ENCODE measurements at places on chromosomes 1 and 21.

DNA sequence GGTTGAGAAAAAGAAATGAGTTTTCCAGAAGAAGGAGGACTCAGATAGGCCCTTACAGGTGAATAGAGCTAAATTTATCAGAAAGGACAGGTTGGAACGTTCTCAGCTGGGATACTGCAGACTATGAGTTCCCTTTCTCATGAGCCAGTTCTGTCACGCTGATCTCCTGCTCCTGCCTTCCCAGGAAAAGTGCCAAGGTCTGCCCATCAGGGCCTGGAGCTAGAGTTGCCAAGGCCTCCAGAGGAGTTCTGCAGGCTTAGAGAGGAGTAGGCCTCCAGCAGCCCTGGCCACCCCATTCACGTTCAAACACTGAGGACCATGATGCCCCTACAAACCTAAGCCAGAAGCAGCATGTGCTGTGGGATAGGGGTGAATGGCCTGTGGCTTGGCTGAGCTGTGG is 126.8 kb upstream of the TNR start:
- DNase-seq: no peak

GRCh38 chr1:78032996-78033796 is 12.6 kb upstream of the GIPC2 start:
- DNase-seq: no peak

DNA sequence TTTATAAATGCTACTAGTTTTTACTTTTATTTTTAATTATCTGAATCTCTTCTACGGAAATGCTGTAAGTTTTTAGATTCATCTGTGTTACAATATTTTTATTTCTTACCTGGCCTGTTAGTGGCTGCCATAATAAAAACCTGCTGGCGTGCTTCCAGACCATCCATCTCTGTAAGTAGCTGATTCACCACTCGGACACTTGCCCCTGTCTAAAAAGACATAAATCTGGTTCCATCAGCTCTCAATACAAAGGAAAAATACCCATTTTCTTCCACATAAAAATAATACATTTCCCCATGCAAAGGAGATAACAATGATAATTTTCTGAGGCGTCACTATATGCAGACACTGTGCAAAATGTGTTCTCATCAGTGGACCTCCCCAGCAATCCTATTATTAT is 62.0 kb downstream of the NVL start:
- DNase-seq: no peak

DNA sequence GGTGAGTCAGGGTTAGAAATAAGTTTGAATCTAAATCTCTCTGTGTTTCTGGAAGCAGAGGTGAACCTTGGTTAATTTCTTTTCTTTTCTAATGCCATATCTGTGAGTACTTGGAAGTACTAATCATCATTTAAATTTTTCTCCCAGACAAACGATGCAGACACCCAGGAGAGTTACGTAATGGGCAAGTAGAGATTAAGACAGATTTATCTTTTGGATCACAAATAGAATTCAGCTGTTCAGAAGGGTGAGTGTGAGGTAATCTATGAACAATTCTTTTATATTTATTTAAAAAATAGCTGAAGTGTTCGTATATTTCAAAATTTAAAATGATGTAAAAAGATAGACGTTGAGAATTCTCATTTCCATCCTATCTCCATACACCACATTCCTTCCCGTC is 11.2 kb downstream of the C4BPA start:
- peak; percentile 4 for DNase-seq

- no peak for DNase-seq
These were observed 81.0 kb downstream of the SCCPDH start for GRCh38 chr1:246805135-246805716.

- no peak for DNase-seq
These were observed 59.7 kb downstream of the INAVA start for GRCh38 chr1:200954434-200954833.

GRCh38 chr1:68963353-68963752 is 466.5 kb upstream of the DEPDC1 start:
- DNase-seq: no peak

DNA sequence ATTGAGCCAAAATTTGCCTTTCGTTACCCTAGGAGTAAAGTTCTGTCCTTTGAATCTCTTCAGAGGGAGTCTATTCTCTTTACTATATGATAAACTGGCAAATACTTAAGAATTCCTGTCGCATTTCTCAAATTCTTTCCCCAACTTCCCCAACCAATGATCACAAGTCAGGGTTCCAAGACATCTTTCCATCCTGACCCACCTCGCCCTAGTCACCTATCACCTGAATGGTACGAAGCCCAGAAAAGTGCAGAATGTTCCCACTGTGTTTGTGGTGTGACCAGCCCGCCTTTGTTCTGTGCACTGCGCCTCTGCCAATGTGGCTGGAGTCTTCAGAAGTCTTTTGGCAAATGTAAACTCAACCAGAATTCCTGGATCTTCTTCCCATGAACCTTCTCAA is 132.5 kb downstream of the RNF220 start:
- DNase-seq: no peak

- DNase-seq: no peak
These were observed 15.1 kb upstream of the TARBP1 start for GRCh38 chr1:234494049-234494448.

DNA sequence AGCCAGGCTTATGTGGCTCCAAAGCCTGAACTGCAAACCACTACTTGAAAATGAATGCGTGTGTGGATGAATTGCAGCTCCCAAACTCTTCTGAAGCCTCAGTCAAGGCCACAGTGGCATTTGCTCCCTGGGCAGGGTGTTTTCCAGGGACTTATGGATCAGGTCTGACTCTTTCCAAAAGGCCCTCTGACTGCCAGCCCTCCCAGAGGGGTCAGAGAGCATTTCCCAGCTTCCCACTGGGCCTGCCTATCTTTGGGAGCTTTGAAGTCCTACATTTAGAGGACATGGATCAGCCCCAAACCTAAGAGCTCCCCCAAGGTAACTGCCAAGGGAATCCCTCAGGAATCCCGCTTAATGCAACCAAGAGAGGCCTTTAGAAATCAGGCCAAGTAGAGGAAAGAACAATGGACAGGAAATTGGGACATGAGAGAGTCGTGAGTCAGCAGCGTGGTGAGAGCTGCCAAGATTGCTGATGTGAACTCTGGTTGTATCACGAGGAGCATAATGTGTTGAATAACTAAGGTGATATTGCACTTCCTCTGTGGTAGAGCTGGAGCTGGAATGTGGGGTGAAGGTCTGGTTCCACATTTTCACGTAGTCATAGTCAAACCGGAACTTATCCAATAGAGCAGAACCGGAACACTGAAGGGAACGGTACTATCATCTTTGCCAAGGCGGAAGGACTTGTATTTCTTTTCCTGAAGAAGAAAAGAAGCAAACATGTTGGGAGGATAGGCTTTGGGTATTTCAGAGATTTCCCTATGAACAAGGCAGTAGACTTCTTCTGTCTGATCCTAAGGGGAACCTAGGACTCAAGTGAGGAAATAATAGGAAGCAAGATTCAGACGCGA is 99.4 kb upstream of the JUN start:
- peak; percentile 95 for DNase-seq

- DNase-seq: peak; percentile 98
These were observed 47.4 kb upstream of the ENAH start for GRCh38 chr1:225700164-225700821.

DNA sequence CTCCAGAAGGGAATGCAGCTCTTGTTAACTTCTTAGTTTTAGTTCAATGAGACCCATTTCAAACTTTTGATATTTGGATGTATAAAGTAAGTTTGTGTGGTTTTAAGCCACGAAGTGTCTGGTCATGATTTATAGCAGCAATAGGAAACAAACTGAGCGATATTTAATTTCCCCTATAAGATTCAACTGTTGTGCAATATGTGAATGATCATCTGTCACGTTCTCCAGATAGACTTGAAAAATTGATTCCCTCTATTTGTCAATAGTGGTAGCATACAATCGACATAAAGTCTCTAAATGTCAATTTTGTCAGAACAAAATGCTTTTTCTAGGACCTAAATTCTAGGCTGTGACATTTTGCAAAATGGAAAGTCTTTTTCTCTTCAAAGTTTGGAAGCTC is 240.1 kb downstream of the KCTD3 start:
- no peak for DNase-seq

- peak; percentile 10 for DNase-seq
These were observed 12.6 kb downstream of the FLG2 start for GRCh38 chr1:152347116-152347728.

DNA sequence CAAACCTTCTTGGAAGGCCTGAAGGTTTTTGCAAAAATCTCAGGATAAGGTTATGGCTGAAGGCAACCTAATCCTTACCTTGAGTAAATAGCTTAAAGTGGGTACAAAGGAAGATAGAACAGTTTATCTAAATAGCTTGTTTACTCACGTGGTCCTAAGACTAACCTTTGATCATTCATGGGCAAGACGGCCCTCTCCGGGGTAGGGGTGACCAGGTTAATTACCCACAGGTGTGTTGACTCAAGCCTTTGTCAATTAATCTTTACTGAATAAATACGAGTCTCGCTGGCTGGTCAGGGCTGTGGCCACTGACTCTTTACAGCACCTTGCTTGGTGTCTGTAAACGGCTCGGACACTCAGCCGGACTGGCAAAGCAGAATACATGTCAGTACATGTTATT is 10.8 kb downstream of the AADACL4 start:
- DNase-seq: no peak

GRCh38 chr1:10639775-10640578 is 156.5 kb downstream of the CASZ1 start:
- no peak for DNase-seq

DNA sequence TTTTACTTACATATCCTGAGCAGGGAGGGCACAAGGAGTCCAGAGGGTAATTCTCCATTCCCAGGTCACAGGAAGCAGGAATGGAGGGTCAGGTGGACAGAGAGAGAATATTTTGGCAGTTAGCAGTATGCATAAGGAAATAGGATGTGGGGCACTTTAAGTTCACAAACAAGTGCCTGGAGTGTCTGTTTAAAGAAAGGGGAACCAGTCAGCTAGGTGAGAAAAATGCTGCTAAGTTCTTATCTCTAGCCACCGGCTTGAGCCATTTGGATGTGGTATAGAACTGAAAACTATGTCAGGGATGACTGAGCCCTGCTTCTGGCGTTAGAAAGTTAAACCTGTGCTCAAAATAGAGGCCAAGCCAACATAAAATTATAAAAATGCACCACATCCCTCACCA is 739.7 kb upstream of the NCAM2 start:
- no peak for DNase-seq

DNA sequence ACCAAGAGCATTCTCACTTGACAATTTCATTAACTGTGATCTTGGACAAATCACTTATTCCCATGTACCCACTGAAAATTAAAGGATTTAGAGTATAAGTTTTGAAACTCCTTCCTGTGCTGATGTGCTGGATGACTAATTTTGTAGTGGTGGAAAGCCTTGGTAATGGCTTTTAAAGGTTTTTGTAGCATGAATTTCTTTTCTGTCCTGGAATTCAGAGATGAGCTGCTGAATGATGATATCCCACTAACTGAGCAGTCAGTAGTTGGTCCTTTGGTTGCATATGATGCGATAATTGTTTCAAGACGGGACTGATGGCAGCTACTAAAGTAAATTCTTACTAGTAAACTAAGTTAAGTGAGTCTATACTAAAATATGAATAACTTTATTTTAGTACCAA is 5.2 kb downstream of the RPL5 start:
- DNase-seq: no peak

- DNase-seq: no peak
These were observed 72.0 kb downstream of the GDAP2 start for GRCh38 chr1:117857418-117857817.

GRCh38 chr1:225928186-225929175 is 4.4 kb upstream of the PYCR2 start:
- no peak for DNase-seq

DNA sequence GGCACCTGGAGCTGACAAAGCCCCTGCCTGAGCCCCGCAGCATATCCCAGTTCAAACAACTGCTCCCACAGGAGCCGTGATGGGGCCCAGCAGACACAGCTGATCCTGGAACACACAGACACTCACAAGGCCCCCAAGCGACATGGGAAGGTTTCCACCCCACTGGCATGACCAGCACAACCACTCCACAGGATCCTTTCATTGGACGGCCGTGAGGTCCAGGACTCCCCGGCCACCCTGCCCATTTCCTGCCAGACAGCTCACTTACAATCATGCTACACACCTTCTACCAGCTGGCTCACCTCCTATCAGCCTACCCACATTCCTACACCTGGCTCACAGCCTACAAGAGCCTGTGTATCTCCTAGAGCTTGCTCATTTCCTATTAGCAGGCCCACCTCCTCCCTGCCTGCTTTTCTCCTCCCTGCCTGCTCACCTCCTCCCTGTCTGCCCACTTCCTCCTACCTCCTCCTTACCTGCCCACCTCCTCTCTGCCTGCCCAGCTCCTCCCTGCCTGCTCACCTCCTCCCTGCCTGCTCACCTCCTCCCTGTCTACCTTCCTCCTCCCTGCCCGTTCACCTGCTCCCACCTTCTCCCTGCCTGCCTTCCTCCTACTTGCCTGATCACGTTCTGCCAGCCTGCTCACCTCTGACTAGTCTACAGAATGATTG is 73.9 kb downstream of the MATN1 start:
- DNase-seq: no peak

DNA sequence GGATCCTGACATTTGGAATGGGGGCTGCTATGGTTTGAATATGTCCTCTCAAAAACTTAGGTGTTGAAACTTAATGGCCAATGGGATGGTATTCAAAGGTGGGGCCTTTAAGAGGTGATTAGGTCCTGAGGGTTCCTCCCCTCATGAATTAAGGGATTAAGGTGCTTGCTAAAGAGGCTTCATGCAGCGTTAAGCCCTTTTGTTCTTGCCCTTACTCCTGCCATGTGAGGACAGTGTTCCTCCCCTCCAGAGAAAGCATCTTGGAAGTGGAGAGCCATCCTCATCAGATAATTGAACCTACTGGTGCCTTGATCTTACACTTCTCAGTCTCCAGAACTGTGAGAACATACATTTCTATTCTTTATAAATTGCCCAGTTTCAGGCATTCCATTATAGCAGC is 146.6 kb downstream of the KCNJ6 start:
- DNase-seq: no peak

- no peak for DNase-seq
These were observed 154.3 kb downstream of the PDE4B start for GRCh38 chr1:65946960-65947359.

DNA sequence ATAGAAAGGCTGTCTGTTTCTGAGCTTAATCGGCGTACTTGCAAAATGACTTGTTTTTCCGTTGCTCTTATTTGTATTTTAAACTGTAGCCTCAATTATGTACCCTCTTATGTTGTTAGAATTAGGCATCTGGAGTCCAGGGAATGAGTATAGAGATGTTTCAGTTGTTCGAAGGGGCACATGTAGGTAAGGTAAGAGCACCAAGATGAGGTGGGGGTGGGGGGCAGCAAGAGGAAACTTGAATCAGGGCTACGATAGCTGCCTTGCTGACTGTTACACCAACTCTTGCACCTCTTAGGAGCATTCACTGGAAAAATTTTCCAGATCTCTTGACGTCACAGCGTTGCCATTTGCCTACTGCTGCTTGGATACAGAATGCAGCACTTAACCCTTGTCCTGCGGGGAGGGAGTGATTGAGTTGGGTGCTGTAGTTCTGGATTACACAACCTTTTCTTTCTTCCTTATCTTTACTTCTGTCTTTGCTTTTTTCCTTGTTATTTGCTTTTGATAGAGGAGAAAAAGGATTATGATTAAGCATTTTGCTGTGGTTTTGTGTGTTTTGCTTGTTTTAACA is 3.2 kb downstream of the ATP1B1 start:
- no peak for DNase-seq

- DNase-seq: no peak
These were observed 37.9 kb downstream of the CDK18 start for GRCh38 chr1:205542367-205542766.

- DNase-seq: no peak
These were observed 17.3 kb upstream of the LRP8 start for GRCh38 chr1:53344921-53345838.

- DNase-seq: no peak
These were observed 141.2 kb downstream of the FGGY start for GRCh38 chr1:59438058-59438560.

Measured in non-pigmented ciliary epithelial cell (primary cell).